ENCODE measurements at places on chromosomes 4 and X.

- no peak for DNase-seq
Measured at GRCh38 chr4:107147873-107148272, 111.8 kb upstream of the DKK2 start.

DNA sequence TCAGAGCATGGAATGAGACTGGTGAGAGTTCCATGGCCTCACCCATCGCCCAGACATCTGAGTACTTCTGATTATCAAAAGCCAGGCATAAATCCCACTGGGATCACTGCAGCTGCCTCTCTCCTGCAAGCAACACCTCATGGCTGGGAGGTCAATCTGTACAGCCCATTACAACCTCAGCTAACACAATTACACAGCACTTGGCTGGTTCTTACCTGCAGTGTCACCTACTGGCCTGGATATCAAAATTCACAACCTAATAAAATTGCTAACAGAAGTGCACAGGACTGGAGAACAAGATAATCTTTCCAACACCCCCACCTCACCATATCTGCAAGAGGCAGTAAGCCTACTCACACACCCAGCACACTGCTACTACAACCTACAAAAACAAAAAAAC lies 341.7 kb upstream of the NDST3 start:
- no peak for DNase-seq

DNA sequence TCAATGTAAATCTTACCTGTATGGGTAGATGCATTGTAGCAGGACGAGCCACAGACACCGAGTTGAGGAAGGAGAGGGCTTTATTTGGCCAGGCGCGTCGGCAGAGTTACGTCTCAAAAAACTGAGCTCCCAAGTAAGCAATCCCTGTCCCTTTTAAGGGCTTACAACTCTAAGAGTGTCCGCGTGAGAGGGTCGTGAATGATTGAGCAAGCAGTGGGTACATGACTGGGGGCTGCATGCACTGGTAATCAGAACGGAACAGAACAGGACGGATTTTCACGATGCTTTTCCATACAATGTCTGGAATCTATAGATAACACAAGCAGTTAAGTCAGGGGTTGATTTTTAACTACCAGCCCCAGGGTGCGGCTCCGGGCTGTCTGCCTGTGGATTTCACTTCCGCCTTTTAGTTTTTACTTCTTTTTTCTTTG lies 524.9 kb upstream of the HTR2C start:
- DNase-seq, result no peak

DNA sequence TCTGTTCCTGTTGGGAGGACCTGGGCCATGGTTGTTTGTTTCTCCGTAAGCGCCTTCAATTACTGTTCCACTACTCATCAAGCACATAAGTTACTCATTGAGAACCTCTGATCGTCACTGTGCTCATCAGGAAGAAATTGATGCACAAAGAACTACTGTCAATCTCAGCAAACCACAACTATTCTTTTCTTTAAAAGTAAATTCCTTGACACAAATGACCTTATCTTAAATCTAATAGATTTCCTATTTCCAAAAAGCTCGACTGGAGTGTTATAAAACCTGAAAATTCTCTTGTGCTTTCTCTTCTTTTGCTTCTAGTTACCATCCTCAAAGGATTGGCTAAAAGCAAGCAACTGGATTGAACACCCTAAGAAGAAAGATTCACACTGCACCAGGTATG lies at the start of gene MUC7:
MUC7 (plus strand) TSS at position 301 of the 400 bp plus-strand sequence. CDS start 1,825 bp downstream, outside the sequence.
- DNase-seq, result no peak

Data from H54 (cell line).